ENCODE measurements at places on chromosomes 12 and 14.

DNA sequence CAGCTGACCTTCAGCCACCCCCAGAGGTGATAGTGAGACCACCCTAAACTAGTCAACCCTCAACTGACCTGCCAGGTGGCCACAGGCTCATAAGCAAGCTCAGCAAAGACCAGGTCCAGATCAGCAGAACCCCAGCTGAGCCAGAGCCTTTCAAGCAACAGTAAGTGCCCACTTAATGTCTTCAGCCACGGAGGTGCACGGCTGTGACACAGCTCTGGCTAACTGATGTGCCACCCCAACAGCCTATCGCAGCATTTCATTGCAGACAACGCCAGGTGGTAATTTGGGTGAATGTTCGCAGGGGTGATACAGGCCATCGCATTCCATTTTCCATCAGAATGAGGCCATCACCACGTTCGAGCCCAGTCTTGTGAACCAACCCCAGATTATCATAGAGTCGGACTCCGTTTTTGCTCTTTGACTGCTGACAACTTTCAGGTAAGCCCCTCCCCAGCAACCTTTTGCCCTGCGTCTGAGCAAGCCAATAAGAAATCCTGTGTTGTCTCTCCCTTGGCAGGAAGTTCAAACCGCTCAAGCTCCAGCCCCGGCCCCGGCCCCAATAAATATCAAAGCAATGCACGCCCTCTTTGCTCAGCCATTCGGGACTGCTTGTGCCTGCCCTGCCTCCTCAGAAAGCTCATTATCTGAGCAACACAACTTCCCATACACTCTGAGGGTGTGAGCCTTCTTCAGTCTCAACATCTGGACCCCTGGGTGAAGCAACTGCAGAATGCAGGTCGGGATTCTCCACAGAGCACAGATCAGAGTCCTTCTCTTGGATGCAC, 44.4 kb downstream of the JAG2 start:
- no peak for DNase-seq

- DNase-seq, result no peak
These were observed 43.6 kb upstream of the DDX11 start for GRCh38 chr12:31029916-31030562.

DNA sequence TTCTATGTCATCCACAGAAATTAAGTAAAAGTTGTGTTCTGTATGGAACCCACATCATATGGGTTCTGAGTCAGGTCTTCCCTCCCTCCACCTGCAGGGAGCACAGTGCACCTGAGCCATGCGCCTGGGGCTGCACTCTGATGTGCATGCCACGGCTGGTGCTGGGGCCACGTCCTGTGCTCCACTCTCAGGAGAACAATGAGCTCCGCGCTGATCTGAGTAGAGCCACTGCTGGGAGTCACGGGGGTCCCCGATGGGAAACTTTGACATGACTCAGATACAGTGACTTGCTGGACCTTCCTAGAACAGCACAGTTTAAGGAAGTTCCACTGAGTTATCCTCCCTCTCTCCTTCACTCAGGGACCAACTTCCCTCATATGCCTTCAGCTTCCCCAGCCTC, 683.4 kb downstream of the TMEM121 start:
- DNase-seq, result no peak

DNA sequence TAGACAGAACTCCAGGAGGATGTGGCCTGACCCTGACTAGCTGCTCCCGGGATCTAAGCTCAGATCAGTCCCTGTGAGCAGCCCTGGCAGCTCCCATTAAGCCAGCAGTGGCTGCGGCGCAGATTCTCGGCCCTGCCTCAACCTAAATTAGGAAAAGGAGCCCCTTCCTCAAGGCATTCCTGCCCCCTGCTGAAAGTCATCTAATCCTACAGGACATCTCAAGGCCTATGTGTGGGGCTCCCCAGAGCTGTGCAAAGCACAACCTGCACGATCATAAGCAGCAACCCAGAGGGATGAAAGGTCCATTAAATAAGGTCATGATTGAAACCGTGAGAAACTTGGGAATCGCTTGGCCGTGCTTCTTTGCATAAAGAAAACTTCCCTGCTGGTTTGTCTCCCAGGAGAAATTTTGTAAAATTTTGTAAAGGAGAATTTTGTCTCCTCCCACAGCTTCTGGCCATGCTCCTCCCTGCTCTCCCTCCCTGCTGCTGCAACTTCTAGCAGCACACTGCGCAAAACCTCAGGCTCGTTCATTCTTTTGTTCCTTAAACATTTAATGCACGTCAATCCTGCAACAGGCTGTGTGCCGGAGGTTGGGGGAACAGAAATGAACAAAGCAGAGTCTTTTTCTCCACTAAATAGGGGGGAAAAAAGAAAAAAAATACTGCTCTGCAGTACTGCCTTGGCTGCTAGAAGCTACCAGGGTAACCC, 96.6 kb upstream of the SLC35F4 start:
- DNase-seq, result no peak

GRCh38 chr12:1047898-1048660, 57.1 kb downstream of the ERC1 start:
- no peak for DNase-seq

- no peak for DNase-seq
These were observed 46.2 kb downstream of the ERH start for GRCh38 chr14:69351911-69352310.

DNA sequence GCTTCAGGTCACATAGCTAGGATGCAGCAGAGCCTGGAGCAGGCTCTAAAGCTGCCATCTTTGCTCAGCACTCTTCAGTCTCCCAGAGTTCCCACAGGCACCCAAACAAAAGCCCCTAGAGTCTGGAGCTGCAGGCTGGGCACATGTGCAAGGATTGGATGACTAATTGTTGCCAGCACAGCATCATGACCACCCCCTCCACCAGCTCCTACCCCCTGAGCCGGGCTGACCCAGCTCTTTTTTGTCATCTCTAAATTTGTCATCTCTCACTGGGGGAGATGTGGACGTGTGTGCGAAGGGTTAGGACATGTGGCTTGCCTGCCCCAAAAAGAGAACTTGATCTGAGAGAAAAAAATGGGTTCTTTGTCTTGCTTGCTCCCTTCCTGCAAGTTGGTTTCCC, 4.3 kb upstream of the MMP19 start:
- no peak for DNase-seq

- no peak for DNase-seq
These were observed 232.7 kb downstream of the RPAP3 start for GRCh38 chr12:47473091-47473490.

- no peak for DNase-seq
These were observed 24.9 kb upstream of the FUT8 start for GRCh38 chr14:65387628-65388027.

- no peak for DNase-seq
These were observed 184.0 kb upstream of the SYT1 start for GRCh38 chr12:78680596-78680995.

DNA sequence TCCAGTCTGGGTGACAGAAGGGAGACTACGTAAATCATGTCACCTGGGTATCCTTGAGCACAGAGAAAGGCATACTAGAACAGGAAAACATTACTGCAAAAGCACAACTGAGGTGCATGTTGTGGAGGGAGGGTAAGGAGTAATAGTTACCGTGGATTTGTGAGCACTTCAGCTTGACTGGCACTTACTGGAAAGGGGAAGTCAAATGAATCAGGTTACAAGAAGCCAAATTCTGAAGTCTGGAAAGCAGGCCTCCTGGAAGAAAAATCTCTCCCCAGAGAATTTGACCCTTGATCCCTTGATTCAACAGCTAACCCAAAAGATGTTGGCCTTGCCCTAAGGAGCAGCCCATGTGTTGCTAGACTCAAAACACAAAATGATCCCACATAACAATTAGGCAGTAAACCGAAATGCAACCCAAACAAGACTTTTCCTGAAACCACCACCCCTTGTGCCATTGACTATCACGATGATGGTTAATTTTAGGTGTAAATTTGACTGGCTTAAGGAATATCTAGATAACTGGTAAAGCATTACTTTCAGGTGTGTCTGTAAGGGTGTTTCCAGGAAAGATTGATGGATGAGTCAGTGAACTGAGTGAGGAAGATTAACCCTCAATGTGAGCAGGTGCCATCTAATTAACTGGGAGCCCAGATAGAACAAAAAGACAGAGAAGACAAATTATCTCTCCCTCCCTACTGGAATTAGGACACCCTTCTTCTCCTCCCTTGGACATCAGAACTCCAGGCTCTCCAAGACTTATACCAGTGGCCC, 108.8 kb downstream of the SLC25A21 start:
- no peak for DNase-seq
